ENCODE measurements at places on chromosomes 2 and 18. TPM values are rescaled to one million over a fixed set of nuclear protein-coding genes. Genes with fewer than 3 reads are reported as not detected.

GRCh38 chr18:11251891-11252270, 102.5 kb upstream of the PIEZO2 start:
- no peaks in the 10 kb centered on the region for H3K4me1 ChIP-seq
- H3K27me3 ChIP-seq: no peaks in the 10 kb centered on the region
- H3K36me3 ChIP-seq: no peaks in the 10 kb centered on the region
- no peak overlapping the region for H3K4me3 ChIP-seq

DNA sequence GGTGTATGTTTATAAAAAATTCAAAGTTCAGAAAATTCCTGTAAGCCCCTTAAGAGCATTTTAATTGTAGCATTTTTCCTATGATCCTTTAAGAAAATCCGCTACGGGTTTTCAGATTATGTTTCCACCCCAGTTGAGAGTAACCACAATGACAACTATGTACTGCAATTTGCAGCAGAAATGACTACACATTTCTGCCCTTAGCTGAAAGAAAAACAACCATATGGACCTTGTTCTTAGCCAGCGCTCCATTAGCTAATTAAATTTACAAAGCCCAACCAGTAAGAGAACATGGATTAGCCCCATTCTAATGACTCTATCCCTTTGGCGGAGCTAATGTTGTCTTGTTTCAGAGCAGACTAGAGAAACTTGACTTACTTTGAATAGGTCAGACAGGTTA, 247.6 kb downstream of the SLC8A1 start:
- no peak for DNase-seq
- H3K4me1 ChIP-seq: no peaks in the 10 kb centered on the region
- no peaks in the 10 kb centered on the region for H3K27me3 ChIP-seq
- H3K36me3 ChIP-seq: no peaks in the 10 kb centered on the region

DNA sequence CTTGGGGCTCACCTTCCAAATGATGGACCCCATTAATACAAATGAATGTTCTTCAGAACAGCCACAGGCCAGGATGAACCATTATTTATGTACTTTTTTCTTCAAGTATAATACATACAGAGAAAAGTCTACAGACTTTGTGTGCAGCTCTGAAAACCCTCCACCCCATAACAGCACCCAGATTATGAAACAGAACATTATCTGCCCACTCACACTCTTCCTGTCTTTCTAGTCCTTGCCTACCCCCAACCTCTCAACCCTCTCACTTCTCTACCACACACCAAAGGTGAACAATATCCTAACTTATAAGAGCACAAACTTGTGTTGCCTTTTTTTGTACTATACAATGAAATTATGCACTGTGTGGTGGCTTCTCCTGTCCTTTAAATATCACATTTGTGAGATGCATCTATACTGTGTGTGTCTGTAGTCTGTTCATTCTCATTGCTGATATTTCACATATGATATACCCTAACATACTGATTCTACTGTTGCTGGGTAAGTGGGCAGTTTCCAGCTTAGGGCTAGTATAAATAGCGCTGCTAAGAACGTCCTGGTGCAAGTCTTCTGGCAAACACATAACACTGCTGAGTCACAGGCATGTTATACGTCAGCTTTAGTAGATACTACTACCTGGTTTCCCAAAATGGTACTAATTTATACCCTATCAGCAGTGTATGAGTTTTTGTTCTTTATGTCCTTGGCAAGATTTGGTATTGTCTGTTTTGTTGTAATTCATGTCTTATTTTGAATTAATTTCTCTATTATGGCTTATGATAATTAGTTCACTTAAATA, 1.0 kb upstream of the NPHP1 start:
- H3K27ac ChIP-seq: no peak overlapping the region
- no peaks in the 10 kb centered on the region for H3K36me3 ChIP-seq
- H3K27me3 ChIP-seq: no peaks in the 10 kb centered on the region
- DNase-seq: no peak

GRCh38 chr2:167057446-167057845, 169.2 kb downstream of the XIRP2 start:
- no peaks in the 10 kb centered on the region for H3K4me1 ChIP-seq
- no peak for DNase-seq
- no peak overlapping the region for H3K4me3 ChIP-seq
- H3K27me3 ChIP-seq: no peaks in the 10 kb centered on the region
- H3K36me3 ChIP-seq: no peaks in the 10 kb centered on the region

GRCh38 chr2:167980439-167980838, 267.0 kb downstream of the STK39 start:
- H3K4me3 ChIP-seq: no peak overlapping the region
- no peaks in the 10 kb centered on the region for H3K4me1 ChIP-seq
- H3K27ac ChIP-seq: no peak overlapping the region
- DNase-seq: no peak
- H3K27me3 ChIP-seq: no peaks in the 10 kb centered on the region

DNA sequence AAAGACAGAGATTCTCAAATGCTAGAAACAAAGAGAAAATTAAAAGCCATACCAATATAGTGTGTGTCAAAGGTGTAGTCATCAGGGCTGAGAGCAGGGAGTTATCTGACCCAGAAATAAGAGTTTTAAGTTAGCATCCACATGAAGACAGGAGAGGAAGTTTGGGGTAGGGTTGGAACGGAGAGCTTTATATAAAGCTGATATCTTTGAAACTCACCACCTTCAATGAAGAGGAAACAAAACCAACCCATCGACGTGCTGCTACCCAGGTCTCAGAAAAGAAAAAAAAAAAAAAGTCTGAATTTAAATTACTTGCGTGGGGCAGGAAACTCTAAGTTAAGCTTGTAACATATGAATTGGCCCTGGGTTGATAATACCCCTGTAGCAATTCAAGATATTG, 42.4 kb downstream of the ARL4C start:
- H3K4me3 ChIP-seq: no peak overlapping the region
- DNase-seq: no peak
- H3K27me3 ChIP-seq: no peaks in the 10 kb centered on the region
- H3K36me3 ChIP-seq: no peaks in the 10 kb centered on the region

DNA sequence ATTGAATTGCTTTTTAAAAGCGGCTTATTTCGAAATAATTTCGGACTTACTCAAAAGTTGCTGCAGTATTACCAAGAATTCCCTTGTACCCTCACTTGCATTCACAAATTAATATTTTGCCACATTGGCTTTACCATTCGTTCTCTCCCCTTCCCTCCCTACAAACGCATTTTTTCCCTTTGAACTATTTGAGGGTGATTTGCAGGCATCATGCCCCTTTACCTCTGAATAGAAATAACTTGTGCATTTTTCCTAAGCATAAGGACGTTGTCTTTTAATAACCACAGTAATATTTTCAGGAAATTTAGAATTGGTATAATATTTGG, 608 bp downstream of the CCDC138 start:
- peaks cover 8% of the 10 kb centered on the region for H3K4me1 ChIP-seq
- no peak overlapping the region for H3K27ac ChIP-seq
- H3K4me3 ChIP-seq: peak overlapping the region; percentile 90
- H3K27me3 ChIP-seq: no peaks in the 10 kb centered on the region
- DNase-seq: no peak
- H3K36me3 ChIP-seq: peaks cover 13% of the 10 kb centered on the region

GRCh38 chr18:46028536-46028891, 43.5 kb downstream of the PSTPIP2 start:
- peak overlapping the region; percentile 43 for H3K4me3 ChIP-seq
- peak overlapping the region; percentile 10 for H3K27ac ChIP-seq
- no peaks in the 10 kb centered on the region for H3K27me3 ChIP-seq
- no peak for DNase-seq
- H3K36me3 ChIP-seq: no peaks in the 10 kb centered on the region
- H3K4me1 ChIP-seq: no peaks in the 10 kb centered on the region

DNA sequence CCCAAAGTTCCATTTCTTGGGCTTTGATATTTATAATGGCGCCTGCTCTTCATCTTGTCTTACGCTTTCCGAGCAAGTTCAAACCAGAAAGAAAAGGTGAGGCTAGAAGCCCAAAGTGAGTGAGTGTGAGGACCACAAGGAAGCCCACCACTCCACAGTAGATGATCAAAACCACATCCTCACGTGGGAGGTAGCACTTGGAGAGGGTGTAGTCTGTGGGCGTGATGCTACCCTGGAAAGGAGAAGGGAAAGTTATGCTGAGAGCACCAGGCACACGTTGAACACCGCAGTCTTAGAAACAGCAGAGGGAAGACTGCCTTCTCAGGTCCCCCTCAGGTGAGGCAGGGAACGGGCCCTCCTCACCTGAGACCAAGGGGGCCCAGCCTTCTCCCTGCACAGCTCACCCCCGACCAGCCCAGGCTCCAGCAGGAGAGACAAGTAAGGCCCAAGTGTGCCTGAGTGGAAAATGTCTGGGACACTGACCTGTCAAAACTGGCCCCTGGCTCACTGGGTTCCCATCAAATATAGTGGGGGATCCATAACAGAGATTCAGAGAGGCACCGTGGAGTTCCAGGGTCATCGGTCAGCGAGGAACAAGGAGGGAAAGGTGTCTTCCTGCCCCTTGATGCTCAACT, 23.6 kb downstream of the MPPE1 start:
- no peaks in the 10 kb centered on the region for H3K27me3 ChIP-seq
- H3K4me3 ChIP-seq: no peak overlapping the region
- peaks cover 22% of the 10 kb centered on the region for H3K4me1 ChIP-seq

- no peak overlapping the region for H3K4me3 ChIP-seq
- H3K27ac ChIP-seq: no peak overlapping the region
- no peaks in the 10 kb centered on the region for H3K36me3 ChIP-seq
- no peaks in the 10 kb centered on the region for H3K27me3 ChIP-seq
- DNase-seq: no peak
These were observed 219.3 kb downstream of the GLI2 start for GRCh38 chr2:120954939-120955338.

DNA sequence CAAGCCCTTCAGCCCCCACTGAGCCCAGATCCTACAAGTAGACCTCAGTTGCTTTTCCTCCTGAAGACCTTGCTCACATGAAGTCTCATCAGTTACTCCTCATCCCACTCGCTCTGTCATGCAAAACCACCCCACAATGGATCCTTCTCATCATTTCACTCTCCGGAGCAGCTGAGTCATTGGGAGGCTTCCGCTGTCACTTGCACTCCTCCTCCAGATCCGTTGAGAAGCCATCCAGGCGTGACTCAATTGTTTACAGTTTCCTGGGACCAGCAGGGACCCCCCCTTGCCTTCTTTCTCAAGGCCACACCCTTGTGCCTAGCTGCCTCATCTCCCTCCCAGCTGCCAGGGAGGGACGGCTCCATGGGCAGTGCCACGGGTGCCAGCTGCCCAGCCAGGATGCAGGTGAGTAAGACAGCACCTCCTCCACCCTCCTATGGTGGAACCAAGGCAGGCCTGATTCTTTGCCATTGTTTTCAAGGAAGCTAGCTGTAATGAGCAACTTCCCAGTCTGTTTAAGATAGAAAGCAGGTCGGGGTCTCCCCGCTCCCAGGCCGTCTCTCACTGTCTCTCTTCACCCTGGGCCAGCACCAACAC, 16.3 kb downstream of the GPR55 start:
- DNase-seq: peak; percentile 19
- no peaks in the 10 kb centered on the region for H3K27me3 ChIP-seq
- H3K27ac ChIP-seq: no peak overlapping the region
- H3K4me1 ChIP-seq: peaks cover 2% of the 10 kb centered on the region
- no peak overlapping the region for H3K4me3 ChIP-seq

DNA sequence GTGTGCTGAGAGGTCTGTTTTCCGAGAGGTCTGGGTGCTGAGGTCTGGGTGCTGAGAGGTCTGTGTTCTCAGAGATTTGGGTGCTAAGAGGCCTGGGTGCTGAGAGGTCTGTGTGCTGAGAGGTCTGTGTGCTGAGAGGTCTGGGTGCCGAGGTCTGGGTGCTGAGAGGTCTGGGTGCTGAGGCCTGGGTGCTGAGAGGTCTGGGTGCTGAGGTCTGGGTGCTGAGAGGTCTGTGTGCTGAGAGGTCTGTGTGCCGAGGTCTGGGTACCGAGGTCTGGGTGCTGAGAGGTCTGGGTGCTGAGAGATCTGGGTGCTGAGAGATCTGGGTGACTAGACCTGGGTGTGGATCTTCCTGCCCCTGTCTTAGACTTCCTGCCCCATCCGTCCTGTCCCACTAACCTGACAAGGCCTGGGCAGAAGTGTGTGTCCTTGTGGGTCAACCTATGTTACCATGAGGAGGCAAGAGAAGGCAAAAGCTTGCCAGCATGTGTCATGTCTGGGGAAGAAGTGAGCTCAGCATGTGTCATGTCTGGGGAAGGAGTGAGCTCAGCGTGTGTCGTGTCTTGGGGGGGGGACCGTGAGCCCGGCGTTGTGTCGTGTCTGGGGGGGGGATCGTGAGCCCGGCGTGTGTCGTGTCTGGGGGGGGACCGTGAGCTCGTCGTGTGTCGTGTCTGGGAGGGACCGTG, 69.3 kb downstream of the KCNG2 start:
- no peaks in the 10 kb centered on the region for H3K4me1 ChIP-seq
- H3K27ac ChIP-seq: no peak overlapping the region
- no peaks in the 10 kb centered on the region for H3K36me3 ChIP-seq
- no peak for DNase-seq
- H3K4me3 ChIP-seq: no peak overlapping the region

DNA sequence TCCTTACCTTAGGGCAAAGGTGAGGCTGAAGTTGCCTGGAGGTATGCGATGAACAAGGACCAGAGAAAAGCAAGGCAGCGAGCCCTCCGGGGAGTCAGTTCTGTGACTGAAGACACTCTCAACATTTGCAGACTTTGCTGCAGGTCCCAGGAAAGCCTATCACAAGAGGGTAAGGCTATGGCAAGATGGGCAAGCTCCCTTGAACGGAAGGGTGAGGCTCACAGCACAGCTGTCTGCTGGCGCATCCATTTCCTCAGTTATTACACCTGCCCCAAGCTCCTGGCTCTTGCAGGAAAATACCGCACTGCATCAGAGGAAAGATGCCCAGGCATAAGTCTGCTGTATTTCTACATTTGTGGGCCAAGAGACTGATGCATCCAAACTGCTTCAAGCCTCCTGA, 141.4 kb downstream of the BCL11A start:
- H3K27ac ChIP-seq: no peak overlapping the region
- H3K4me1 ChIP-seq: peaks cover 5% of the 10 kb centered on the region
- no peaks in the 10 kb centered on the region for H3K36me3 ChIP-seq
- DNase-seq: no peak
- no peaks in the 10 kb centered on the region for H3K27me3 ChIP-seq
- H3K4me3 ChIP-seq: no peak overlapping the region

DNA sequence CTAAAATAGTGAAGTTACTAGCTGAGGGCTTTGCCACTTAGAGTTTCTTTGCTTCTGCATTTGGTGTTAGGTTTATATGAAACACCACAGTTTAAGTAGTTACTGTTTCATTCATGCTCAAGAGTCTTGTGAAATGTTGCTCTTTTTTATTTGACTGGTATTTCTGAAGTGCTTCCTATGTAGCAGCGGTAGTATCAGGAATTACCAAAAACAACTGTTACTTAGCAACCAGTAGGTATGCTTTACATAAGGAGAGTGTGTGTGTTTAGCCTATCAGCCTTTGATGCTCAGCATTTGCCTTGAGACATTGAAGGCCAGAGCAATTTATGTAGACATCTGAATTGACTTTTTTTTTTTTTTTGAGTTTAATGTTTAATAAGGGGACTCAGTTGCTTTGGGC, 3.6 kb downstream of the DIS3L2 start:
- H3K4me3 ChIP-seq: no peak overlapping the region
- no peak overlapping the region for H3K27ac ChIP-seq
- H3K36me3 ChIP-seq: no peaks in the 10 kb centered on the region
- no peak for DNase-seq

GRCh38 chr2:62738981-62739936, 33.7 kb downstream of the EHBP1 start:
- H3K27me3 ChIP-seq: no peaks in the 10 kb centered on the region
- H3K36me3 ChIP-seq: no peaks in the 10 kb centered on the region
- H3K27ac ChIP-seq: no peak overlapping the region
- no peak overlapping the region for H3K4me3 ChIP-seq
- no peaks in the 10 kb centered on the region for H3K4me1 ChIP-seq

VIL1 gene
- not detected for total RNA-seq

VWC2L gene
- not detected for total RNA-seq

COQ10B gene
- total RNA-seq: 15.7 TPM

LIMS4 gene
- 1.1 TPM for total RNA-seq

ZAP70 gene
- 6.4 TPM for total RNA-seq

FIGN gene
- total RNA-seq: 2.5 TPM

DUSP19 gene
- 3.5 TPM for total RNA-seq
